ENCODE measurements at places on chromosomes 1 and 21.

- DNase-seq: peak; percentile 45
Measured at GRCh38 chr1:1167841-1168450, 5.7 kb upstream of the TTLL10 start.

GRCh38 chr1:185720633-185721272 is 13.4 kb upstream of the HMCN1 start:
- no peak for DNase-seq

DNA sequence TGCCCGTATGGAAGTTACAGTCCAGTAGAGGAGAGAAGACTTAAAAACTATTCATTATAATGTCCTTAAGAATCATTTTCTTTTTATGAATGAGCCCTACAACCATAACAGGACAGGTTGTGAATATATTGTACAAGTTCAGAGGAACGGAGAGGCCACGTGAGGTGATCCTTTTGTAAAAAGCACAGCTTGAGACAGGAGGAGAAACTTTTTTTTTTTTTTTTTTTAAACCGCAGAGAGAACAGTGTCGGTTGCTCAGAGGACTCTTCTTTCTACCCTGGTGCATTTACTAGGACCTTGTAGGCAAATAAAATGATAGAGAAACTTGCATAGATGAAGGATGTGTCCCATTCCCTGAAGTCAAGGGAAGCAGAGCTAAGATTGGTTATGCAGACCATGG is 32.1 kb downstream of the DYRK1A start:
- no peak for DNase-seq

GRCh38 chr1:107405236-107405635 is 264.4 kb downstream of the NTNG1 start:
- no peak for DNase-seq

DNA sequence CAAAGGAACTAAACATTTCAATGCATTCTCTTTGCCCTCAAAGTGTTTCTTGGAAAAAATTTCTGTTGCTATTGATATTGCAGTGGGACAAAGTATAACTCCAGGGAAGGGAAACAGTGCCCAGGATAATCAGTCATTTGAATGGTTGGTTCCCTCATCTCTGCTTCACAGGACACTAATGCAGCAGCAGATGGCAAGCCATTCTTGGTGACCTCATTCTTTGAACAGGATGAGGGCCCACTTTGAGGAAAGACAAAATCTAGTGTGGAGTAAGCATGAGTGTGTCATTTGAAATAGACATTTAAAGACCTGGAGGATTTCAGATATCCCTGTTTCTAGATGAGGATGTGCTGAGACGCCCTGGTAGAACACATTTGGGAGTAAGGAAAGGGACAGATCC is 32.3 kb downstream of the CHRM3 start:
- DNase-seq: no peak

DNA sequence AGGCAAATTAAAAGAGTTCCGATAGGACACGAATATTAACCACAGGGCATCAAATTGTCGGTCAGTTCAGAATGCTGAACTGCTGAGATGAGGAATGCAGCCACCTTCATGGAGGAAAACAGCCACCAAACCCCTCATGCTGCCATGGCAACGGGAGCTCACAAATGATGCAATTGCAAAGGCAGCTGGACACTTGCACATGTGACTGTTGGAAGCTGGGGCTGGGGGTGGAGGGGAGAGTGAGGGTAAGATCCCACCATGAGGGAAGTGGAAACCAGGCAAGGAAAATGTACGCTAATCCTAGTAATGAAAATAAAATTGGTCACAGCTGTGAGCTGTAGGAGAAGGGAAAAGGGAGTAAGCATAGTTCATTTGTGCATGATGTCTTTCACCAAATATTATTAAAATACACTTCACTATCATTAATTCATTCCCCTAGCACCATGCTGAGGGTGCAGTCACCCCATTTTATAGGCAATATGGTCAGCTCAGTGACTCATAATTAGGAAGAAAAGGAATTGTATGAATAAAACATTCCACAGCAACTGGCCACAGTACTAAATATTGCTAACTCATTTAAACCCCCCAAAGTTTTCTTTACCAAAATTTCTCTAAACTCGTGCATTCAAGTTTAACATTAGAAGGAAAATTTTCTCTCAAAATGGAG is 15.3 kb downstream of the BECN2 start:
- no peak for DNase-seq

DNA sequence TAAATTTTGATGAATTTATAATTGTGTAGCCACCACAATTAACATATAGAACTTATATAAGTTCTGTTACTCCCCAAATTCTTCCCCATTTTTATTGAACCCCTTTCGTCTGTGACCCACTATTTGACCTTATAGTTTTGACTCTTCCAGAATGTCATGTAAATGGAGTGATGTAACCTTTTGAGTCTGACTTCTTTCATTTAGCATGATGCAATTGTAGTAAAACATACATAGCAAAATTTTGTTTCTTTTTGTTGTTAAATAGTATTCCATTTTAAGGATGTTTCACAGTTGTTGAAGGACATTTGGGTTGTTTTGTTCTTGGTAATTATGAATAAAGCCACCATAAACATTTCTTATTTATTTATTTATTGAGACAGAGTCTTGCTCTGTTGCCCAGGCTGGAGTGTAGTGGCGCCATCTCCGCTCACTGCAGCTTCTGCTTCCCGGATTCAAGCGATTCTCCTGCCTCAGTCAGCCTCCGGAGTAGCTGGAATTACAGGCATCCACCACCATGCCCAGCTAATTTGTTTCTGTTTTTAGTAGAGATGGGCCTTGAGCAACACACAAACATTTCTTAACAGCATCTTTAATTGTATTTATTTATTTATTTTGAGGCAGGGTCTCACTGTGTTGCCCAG is 33.6 kb downstream of the RPRD2 start:
- DNase-seq: no peak

DNA sequence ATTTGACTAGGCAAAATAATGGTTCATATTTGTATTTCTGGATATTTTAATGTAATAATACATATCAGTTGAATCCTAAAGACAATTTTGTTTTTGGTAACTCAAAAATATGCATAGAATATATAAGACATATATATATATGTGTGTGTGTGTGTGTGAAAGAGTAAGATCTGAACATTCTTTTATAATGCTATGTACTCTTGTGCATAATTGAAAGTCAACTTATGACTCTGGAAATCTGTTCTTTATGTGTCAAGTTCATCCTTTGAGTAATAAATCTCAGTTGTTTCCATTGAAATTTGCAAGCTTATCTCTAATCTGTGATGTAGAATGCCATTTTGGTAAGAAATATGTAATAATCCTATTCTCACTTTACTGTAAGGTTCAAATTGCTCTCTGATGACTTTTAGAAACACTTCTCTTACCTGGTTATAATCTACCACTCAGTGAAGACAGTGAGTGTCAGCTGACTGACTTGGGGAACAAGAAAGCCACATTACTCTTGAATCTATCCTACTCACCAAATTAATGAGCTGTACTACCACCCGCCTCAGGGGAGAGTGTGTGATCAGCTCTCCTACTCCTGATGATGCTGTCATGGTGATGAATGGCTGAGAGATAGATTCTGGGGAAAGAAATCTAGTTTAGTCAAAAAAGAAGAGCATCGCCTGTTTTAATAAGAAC is 15.0 kb upstream of the NEK7 start:
- no peak for DNase-seq

- DNase-seq: no peak
Measured at GRCh38 chr1:41870076-41870562, 48.6 kb downstream of the HIVEP3 start.

DNA sequence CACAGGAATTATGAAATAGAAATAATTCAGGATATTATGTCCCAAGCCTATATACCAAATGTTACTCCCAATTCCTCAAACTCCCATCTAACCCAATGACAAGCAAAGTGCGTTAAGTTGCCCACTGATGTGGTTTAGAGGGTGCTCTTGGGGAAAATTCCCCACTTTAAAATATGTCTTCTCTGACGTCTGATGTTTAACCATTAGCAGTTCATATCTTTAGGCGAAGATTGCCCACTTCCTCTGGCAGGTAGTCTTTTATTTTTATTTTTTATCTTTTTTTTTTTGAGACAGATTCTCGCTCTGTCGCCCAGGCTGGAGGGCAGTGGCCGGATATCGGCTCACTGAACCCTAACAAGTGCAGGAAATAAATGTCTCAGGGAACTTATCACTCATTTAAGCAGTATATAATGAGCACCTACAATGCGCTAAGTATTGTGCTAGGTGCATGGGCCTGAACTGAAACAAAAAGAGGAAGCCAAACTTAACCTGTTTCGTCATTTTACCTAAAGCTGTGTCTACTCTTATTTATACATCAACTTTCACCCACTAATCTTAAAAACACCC is 1.3 kb upstream of the LYST start:
- no peak for DNase-seq

GRCh38 chr1:184931566-184931965 is 42.7 kb downstream of the NIBAN1 start:
- no peak for DNase-seq

DNA sequence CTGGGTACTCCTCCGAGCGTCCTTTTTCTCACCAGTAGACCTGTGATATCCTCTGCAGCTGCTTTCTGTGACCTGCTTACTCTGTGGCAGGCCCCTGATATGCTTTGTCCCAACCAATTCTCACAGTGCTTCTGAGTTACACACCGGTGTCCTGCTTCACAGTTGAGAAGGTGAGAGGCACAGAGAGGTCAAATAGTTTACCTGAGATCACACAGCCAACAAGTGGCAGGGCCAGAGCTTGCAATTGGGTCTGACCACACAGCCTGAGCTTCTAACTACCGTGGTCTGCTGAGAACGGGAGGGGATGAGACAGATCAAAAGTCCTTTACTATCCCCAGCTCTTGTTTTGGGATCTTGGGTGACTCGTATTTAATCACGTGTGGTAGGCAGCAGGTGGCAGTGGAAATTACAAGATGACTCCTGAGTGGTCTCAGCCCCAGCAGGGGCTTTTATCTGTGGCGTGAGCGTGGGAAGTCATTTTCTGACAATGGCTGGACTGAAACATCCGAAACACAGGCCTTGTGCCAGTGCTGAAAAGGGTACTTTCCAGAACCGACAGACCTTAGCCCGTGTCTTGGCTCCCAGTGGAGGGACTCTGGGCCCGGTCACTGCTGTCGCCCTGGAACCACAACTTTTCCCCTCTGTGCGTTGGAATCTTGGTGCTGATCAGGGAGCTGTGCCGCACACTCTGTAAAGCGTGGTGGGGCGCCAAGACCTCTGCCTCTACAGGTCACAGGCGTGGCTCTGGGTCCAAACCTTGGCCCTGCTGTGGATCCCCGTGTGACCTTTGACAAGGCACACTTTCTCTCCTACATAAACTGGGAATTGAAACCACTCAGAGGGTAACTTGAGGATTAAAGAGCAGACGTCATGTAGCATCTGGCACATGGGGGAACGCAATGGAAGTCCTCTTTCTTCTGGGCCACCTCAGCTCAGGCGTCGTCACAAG is 11.9 kb downstream of the THEMIS2 start:
- DNase-seq: no peak

DNA sequence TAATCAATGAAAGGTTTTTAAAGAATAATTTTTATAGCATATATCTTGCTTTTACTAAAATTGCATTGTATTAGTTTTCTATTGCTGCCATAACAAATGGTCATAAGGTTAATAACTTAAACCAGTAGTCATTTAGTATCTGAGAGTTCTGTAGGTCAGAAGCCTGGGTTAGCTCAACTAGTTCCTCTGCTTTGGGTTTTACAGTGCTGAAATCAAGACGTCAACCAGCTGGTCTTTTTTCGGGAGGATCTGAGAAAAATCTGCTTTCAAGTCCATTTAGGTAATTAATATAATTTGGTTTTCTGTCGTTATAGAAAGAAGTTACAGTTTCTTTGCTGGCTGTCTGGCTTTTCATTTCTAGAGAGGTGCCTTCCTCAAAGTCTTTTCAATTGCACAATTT is 577.7 kb downstream of the MRPL39 start:
- DNase-seq: no peak

DNA sequence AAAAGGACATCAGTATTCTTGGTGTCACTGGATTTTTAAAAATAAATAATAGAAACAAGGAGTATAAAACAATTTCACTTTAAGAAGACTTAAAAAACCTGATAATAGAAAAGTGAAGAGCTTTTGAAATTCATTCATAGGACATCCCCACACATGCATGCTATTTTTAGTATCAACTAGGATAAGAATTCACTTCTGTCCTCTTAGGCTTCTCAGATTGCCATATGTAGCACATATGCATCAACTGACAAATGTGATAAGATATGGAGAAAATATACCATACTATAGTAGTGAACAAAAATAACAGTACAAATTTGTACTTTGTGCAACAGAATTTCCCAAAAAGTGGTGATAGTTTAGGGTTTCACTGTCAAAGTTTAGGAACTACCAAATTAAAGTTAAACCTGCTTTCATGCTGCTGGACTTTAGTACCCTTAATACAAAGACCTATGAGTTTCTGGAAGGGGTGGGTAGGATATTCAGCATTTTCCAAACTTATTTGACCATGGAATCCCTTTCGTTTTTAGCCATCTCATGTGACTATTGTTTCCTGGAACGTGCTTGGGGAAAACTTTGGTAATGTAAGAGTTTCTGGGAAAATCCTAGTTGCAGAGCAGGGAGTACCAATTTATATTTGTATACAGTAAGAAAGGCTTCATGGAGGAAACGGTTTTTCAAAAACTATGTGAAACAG is 19.8 kb downstream of the RPRD2 start:
- no peak for DNase-seq

DNA sequence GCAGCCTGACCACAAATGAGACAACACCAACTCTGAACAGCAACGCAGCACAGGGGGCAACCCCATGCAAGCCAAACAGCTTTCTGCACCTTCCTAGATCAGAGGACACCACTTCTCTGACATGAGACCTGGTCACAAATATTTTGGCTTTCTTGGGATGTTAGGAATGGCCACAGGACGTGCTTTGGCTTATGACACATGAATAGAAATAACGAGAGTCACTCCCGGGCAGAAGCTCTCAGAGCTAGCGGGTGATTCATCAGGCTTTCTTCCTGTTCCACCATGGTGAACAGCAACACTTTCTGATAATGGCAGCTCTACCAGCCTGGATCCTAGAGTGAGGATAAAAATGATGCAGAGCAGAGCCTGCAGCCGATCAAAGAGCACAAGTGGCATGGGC is 39.4 kb downstream of the PAFAH2 start:
- DNase-seq: no peak

DNA sequence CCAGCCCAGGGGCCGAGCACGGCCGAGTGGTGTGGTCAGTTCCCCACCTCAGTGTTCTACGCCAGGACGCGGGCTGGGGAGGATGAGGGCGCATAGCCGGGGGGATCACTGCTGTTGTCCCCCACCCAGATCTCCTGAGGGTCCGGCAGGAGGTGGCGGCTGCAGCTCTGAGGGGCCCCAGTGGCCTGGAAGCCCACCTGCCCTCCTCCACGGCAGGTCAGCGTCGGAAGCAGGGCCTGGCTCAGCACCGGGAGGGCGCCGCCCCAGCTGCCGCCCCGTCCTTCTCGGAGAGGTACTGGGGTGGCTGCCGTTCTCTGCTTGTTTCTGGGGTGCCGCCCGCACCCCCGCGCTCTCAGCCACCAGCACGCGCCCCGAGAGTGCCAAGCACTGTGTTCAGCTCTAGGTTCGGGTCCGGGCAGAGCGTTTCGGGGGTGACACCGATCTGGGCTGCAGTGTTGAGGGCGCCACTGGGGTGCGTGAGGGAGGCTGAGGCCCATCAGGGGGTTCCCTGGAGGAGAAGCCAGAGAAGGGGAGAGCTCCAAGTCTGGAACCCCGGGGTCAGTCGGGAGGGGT is 17.4 kb downstream of the SAMD11 start:
- no peak for DNase-seq

Data from H1 (cell line).